ENCODE measurements at places on chromosomes 3 and 15.

DNA sequence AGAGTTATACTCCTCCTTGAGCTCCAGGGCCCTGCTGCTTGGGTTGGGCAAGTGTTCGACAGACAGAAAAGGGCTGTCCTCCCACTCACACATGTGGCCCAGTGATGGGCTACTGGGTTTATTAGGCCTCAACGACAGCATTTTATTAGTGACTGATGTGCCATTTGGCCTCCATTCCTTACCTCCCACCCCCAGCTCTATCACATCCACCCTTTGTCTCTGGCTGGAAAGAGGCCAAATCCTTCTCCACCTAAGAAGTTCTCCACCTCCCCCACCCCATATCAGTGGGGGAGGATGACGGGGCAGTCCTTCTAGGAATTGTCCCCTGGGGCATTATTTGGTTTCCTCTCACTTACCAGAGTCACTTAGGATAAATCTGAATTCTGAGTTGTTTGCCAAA is 57.1 kb upstream of the WNT5A start:
- DNase-seq, result no peak

DNA sequence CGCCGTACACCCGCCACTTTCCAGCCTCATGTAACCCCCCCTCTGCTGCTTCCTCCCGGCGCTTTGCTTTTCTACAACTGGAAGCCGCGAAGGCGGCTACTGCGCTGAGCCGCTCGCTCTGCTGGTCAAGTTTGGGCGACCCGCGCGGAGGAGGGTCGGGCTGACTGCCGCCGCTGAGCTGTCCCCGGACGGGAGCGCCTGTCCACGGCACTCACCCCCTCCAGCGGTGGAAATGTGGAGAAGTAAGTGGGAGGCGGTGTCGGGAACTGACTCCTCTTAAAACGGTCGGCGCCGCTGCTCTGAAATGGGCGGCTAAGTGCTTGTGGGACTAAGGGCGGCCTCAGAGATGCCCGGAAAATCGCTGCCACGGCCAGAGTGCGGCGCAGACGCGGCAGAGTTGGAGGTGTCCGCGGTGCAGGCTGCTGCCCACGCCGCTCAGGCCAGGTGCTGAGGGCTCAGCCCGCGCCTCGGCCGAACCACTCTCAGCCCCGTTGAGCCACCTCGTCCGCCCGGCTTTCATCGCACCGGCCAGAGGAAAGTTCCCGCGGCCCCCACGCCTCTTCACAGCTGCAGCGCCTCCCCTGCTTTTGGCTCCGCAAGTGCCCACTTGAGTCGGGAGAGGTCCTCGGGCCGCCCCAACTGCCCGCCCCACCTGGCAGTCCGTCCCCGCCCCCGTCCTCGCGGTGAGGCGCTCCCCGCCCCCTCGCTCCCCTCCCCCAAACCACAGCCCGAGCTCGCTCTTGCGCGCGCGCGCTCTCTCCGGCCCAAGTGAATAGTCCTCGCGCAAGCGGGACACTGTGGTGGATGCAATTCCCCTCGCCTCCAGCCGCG is at the start of gene EPHA6:
Gene EPHA6 (plus strand): TSS at position 775 of the 831 bp plus-strand sequence.
- peak; percentile 33 for DNase-seq

GRCh38 chr3:48436477-48436787 is 3.5 kb downstream of the CCDC51 start:
- no peak for DNase-seq

DNA sequence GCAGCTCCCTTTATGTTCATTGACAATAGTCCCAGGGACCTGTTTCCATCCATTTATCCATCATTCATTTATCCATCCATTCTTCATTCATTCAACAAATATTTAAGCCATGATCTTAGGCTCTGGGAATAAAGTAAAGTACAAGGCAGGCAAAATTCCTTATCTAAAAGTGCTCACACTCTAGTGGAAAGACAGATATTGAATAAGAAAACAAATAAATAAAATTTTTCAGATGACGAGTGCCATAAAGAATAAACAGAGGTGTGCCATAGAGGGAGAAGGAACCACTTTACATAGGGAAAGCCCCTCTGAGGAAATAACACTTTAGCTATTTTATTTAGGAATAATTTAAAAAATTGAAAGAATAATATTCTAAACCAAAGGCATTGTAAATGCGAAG is 76.2 kb downstream of the COL8A1 start:
- DNase-seq, result no peak

DNA sequence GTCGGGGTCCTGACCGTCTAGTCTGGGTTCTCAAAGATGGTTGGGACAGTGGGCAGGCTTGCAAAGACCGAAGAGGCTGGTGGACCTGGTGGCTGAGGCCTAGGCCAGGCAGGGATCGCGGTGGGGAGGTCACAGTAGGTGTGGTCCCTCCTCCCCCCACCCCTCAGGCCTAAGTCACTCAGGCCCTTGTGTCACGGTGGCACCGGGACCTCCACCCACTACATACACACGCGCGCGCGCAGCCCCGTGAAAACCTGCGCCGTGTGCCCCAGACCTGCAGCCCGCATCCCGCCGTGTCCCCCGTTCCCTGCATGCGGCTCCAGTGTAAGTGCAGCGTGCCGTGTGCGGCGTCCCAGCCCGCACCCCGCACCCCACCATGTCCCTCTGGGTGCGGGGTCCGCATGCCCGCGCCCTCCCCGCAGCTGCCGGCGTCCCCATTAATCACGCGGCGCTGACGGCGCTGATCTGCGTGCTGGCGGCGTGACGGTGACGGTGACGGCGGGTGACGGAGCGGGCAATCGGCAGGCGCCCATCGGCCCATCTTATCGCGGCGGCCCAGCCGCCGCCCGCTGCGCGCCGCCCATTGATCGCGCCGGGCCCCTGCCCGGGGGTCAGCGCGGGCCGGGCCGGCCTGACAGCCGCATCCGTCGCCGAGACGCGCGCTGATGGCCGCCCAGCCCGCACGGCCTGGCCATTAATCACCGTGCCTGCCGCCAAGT is 24.4 kb downstream of the SEC61A1 start:
- no peak for DNase-seq

GRCh38 chr3:133457025-133457424 is 57.2 kb downstream of the BFSP2 start:
- no peak for DNase-seq

- peak; percentile 67 for DNase-seq
Observed at GRCh38 chr3:12170207-12170606, 11.5 kb upstream of the TIMP4 start.
